Esophagus mucosa (tissue), 1 donor: ENCODE measurements at places on chromosomes 6 and 20. TPM values are rescaled to one million over a fixed set of nuclear protein-coding genes. Genes with fewer than 3 reads are reported as not detected.

The CALHM4 gene
- not detected for total RNA-seq

The RFX6 gene
- total RNA-seq, result not detected

The SSTR4 gene
- total RNA-seq, result not detected

The CLDN20 gene
- total RNA-seq, result not detected

The ALDH5A1 gene
- 13.4 TPM for total RNA-seq

The ASCC3 gene
- 32.2 TPM for total RNA-seq
